8988T (cell line): ENCODE measurements at places on chromosomes 2 and 18.

GRCh38 chr2:183868707-183869106 lies 729.6 kb upstream of the ZNF804A start:
- no peak for DNase-seq

DNA sequence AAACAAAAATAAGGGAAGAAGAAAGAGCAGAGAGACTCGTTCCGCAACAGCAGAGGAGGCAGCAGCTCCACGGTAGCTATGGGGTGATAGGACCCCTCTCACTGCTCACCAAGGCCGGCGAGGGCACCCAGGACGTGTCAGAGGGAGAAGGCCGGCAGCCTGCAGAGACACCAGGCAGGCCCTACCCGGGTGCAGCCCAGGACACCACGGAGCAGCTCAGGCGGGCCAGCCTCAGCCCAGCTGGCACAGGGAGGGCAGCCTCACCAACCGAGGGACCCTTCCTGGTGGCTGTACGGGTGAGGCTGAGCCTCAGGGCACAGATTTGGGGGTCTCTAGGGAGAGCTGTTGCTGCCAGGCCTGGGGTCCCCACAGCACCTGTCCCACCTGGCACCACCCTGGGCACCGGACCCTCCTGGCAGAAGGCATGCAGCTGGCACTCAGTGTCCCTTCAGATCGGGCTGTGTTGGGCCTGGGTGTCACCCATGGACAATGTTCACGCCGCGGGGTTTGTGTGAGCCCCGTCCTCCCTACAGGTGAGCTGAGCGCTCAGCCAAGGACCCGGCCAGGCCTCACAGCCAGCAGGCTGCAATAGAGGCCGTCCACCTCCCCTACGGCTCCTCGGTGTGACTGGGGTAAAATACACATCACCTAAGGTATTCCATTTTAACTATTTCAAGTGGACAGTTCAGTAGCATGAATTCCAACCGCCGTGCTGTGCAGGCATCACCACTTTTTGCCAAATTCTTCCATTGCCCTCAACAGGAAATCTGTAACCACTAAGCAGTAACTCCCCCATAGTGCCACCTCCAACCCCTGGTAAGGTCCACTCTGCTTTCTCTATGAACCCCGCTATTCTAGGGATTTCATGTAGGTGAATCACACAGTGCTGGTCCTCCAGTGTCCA lies 21.6 kb downstream of the KCNG2 start:
- DNase-seq, result no peak

DNA sequence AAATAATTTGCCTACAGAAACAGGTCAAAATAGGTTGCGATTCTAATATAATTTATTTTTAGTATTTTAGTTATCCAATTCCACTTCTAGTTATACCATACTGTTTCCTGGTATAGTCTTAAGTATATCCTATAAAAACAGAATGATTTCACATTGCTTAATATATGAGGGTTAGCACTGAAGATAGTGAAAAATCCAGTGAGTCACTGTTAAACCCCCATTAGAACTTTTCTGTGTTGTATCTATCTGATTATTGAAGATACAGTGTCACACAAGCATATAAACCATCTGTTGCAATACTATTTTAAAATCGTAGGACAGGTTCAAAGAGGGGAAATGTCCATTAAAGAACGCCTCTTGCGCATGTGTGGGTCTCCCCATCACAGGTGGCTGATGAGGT lies 110.0 kb downstream of the FEZ2 start:
- no peak for DNase-seq

DNA sequence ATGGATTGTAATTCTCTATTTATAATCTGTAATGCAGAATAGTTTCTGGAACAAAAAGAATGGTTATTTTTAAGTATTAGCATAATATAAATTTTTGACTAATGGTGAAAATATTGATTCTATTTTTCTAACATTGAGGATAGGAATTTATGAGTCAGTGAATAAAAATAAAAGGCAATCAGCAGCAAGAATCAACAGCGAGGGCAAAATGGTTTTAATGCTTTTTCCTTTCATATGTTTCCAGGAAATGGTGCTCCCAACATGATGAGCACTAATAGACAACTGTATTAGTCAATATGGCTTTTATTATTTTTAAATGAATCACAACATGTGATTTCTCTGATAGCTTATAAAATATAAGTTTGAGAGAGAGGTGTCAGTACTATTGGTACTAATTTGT lies 90.7 kb upstream of the TFPI start:
- DNase-seq, result no peak

DNA sequence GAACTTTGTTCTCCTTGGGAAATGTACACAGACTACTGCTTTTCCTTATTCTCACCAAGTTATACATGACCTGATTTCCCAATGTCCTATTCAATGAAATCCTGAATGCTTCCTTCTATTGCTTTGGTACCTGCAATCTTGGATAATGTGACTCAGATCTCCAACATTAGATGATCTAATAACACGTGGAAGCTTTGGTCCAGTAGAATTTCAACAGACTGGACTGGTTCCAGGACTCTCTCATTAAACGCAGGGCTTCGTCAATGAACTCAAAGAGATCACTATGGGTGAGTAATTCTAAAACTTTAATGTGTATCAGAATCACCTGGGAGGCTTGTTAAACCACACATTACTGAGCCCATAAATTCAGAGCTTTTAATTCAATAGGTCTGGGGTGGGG lies 413.6 kb upstream of the KCNH7 start:
- DNase-seq, result no peak

DNA sequence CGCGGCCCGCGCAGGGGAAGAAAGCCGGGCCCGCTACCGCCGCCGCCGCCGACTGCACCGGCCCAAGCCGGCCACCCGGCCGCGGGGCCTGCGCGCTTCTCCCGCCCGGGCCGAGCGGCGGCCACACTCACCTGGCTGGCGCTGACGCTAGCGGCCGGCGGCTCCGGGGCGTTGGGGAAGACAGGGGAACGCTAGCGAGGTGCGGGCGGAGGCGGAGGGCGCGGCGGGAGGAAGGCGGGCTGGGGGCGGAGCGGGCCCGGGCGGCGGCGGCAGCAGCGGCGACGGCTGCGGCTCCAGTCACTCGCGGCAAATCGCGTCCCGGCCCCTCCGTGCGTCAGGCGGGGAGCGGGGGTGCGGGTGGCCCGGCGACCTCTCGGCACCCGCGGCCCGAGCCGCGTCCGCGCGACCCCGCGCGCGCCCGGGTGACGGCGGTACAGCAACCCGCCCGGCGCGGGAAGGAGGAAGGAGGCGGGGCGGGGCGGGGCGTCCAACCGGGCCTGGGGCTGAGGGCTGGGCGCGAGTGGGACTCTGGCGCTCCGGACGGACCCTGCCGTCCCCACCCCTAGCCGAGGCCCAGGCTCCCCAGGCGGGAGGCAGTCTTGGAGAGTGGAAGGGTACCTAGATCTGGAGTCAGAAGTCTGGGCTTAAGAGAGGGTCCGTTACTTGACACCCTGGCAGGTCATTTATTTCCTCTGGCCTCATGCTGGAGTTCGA lies at the start of gene SESTD1:
Gene SESTD1 (minus strand): TSS at position 465 of the 714 bp plus-strand sequence. CDS start 72,991 bp downstream, outside the sequence.
- peak; percentile 60 for DNase-seq

DNA sequence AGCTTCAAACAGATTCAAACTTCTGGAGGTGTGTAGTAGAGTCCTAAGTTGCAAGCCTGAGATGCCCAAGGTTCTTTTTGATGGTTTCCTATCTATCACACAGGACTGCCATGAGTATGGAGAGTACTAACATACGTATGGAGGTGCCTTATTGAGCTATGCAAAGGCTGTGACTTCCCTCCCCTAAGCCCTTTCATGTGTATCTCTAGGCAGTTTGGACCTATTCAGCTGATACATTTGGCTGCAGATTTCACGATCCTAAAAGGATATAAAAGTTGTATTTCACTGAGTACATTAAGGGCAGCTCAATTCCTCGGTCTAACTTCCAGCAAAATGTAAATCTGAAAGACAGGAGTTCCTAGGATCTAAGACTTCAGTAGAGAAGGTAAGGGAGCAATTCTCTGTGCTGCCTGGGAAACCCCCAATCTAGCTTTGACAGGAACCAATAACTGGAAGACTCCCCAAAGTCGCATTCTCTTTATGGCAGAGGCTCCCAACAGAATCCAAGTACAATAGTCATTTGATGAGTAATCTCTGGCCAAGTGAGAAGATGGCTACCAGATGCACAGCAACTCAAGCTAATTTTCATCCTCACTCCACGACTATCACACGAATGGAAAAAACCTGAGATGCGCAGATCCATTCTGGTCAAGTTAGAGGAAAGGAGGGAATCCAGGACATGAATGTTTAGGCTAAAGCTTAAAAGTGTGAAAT lies 83.8 kb downstream of the ATL2 start:
- DNase-seq, result no peak

- DNase-seq, result no peak
Observed at GRCh38 chr2:135951041-135951583, 34.3 kb downstream of the DARS1 start.

DNA sequence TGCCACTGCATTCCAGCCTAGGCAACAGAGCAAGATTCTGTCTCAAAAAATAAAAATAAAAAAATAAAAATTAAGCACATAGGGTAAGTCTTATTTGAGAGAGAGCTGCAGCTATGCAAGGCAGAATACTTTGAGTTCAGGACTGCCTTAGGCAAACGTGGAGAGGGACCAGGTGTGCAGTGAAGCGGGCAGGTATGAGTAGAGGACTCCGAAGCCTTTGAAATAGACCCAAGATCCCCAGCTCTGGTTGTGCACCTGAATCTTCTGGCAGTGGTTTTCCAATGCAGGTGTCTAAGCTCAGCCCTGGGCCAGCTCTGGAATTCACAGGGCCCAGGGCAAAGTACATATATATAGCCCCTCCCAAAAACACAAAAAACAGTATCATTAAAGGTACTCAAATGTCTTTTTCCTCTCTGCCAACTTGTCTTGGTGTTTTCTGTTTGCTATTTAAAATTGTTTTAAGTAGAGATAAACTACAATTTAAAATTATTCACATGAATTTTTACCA lies 21.2 kb downstream of the TGIF1 start:
- no peak for DNase-seq

GRCh38 chr2:191003405-191004309 lies 10.3 kb downstream of the STAT1 start:
- DNase-seq, result no peak

GRCh38 chr2:100577777-100578176 lies 15.0 kb downstream of the PDCL3 start:
- DNase-seq, result no peak

GRCh38 chr2:48278590-48278989 lies 251.4 kb upstream of the STON1 start:
- no peak for DNase-seq

DNA sequence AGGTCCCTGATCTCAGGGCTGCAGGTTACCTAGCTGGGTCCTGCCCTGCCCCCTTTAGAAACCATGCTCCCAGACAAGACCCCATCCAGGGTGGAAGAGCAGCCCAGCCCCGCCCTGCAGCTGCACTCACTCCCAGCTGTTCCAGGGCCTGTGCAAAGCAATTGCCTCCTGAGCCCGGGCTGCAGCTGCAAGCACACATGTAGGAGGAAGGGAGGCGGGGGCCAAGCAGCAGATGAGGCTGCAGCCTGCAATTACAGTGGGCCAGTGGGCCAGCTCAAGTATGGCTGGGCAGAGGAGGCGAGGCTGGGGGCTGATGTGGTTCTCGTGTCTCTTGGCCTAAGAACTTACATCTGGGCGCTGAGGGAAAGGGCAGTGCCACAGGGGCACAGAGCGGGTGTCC lies 65.4 kb upstream of the TUBA3E start:
- no peak for DNase-seq

GRCh38 chr2:11343650-11344341 lies 640 bp downstream of the ROCK2 start:
- DNase-seq, result peak; percentile 39

- DNase-seq, result no peak
Observed at GRCh38 chr2:204655101-204655500, 109.8 kb downstream of the PARD3B start.

GRCh38 chr18:59966913-59967312 lies 67.1 kb downstream of the PMAIP1 start:
- DNase-seq, result no peak

GRCh38 chr2:232574674-232575403 lies 24.4 kb downstream of the EIF4E2 start:
- DNase-seq, result no peak

DNA sequence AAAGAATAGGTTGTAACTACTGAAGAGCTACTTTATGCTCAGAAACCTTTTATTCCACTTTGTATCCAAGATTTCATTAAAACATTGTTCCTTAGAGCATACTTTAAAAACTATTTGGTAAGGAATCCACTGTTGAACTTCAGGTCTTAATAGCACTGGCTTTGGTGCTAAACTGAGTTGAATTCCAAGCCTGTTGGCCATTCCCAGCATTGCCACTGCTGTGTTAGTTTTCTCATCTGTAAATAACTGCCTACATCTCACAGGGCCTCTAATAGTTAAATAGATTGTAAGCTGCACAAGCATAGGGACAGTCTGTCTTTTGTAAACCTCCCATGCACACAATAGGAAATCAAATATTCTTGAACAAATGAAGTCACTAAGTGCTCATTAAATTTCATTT lies 86.6 kb downstream of the ORC4 start:
- DNase-seq, result no peak

DNA sequence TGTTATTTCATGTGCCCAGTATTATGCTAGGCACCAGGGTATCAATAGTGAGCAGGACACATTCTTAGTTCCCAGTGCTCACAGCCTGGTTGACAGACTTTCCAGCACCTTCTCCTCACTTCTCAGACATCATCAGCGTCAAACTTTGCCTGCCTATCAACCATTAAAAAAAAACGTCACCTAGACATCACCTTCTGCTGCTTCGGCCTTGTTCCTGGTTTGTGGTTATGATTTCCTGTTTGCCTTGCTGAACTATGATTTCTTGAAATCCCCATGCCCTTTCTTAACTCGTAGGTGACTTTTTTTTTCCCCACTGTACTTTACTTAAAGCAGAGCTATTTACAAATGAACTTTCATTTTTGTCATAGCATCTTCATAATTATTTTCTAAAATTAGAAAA lies 60.4 kb upstream of the NABP1 start:
- no peak for DNase-seq

GRCh38 chr2:172551271-172551670 lies 4.6 kb upstream of the PDK1 start:
- DNase-seq, result no peak

DNA sequence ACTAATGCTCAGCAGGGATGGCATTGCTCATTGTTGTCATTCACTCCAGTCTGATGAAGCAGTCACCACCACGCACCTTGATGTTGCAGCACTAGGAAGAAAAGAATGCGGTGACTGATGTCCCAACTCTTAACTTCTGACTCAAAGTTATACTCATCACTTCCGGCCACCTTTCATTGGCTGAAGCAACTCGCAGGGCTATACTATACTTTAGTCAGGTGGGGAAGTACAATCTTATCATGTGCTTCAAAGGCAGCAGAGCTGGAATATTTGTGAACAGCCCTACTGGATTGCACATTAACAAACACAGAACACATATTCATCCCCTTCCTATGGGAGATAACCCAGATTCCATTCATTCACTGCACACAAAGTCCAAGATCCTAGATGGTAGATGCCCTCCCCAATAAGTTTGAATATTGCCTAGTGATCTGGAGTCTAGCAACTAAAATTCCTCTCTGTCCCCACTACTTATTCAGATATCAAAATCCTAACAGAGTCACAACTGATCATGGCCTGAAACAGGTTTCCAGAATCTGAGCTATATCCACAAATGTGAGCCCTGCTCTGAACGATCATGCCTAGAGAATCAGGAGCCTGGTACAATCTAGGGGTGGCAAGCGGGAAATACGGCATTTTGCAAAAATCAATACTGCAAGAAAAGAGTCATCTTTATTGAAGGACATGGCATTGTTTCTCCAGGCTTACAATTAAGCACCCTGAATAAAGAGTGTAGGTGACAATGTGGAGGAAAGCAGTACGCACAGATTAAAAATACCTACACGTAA lies 3.4 kb upstream of the SPATS2L start:
- DNase-seq, result peak; percentile 18
